Chondrocyte (in vitro differentiated cells): ENCODE measurements at places on chromosomes 2 and 18. TPM values are rescaled to one million over a fixed set of nuclear protein-coding genes. Genes with fewer than 3 reads are reported as not detected.

The GPR39 gene
- 0.20 to 0.31 TPM in 2 of 3 replicates, not detected in the other for total RNA-seq

The SERPINB3 gene
- total RNA-seq, result not detected in 3 replicates

The ST8SIA3 gene
- total RNA-seq, result not detected in 3 replicates

The DSG2 gene
- 16.1 to 45.0 TPM (median 43.7 TPM) in 3 replicates for total RNA-seq

The PSMG2 gene
- 44.4 to 48.8 TPM (median 48.7 TPM) in 3 replicates for total RNA-seq

The ADD2 gene
- 0.15 to 0.23 TPM in 2 of 3 replicates, not detected in the other for total RNA-seq

The SLC23A3 gene
- 2.0 to 2.7 TPM (median 2.4 TPM) in 3 replicates for total RNA-seq

The EPAS1 gene
- total RNA-seq, result 14.5 to 126 TPM (median 122 TPM) in 3 replicates

The EFR3B gene
- 2.1 to 6.1 TPM (median 2.4 TPM) in 3 replicates for total RNA-seq

The DCAF17 gene
- 17.6 to 22.0 TPM (median 18.3 TPM) in 3 replicates for total RNA-seq

The LRRC30 gene
- total RNA-seq, result not detected in 3 replicates

The CXCR1 gene
- total RNA-seq, result not detected in 3 replicates

The ESPNL gene
- 0.07 to 0.17 TPM (median 0.15 TPM) in 3 replicates for total RNA-seq

The GPR45 gene
- total RNA-seq, result not detected in 3 replicates

The HOXD4 gene
- total RNA-seq, result not detected in 3 replicates

DNA sequence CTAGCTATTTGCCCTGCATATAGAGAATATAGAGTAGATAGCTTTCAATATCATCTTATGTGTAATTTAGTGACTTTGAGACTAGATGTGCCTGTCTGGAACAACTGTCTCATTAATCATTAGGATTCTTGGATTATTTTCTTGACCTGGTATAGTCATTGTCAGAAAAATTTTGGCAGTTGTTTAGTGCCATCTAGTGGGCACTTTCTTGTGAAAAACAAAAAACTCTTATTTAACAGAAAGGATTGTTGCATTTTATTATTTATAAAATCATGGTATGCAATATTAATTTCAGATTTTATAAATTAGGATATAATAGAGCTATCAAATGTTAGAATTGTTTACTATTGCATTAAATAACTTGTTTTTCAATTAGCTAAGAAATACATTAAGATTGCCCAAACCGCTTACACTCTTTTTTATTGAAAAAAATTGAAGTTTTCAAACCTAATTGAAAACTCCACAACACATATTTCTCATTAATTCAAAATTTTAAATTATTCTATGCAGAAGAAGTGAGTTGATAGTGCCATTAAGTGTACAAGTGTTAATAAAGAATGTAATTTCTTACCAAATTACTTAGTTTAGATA lies 80.3 kb downstream of the DYNAP start:
- no peaks in the 10 kb centered on the region for H3K4me1 ChIP-seq
- no peak for DNase-seq
- H3K36me3 ChIP-seq, result peaks cover 3% of the 10 kb centered on the region
- no peak overlapping the region for H3K4me3 ChIP-seq
- no peak overlapping the region for H3K27ac ChIP-seq
- peaks cover 6% of the 10 kb centered on the region for H3K27me3 ChIP-seq

- H3K27ac ChIP-seq, result no peak overlapping the region
- no peak overlapping the region for H3K4me3 ChIP-seq
- no peaks in the 10 kb centered on the region for H3K27me3 ChIP-seq
- H3K36me3 ChIP-seq, result no peaks in the 10 kb centered on the region
Measured at GRCh38 chr2:22691666-22692065, 693.3 kb upstream of the KLHL29 start.

- DNase-seq, result no peak
- H3K36me3 ChIP-seq, result no peaks in the 10 kb centered on the region
- no peak overlapping the region for H3K27ac ChIP-seq
- H3K4me3 ChIP-seq, result no peak overlapping the region
Measured at GRCh38 chr2:162002623-162003235, 71.3 kb downstream of the DPP4 start.

DNA sequence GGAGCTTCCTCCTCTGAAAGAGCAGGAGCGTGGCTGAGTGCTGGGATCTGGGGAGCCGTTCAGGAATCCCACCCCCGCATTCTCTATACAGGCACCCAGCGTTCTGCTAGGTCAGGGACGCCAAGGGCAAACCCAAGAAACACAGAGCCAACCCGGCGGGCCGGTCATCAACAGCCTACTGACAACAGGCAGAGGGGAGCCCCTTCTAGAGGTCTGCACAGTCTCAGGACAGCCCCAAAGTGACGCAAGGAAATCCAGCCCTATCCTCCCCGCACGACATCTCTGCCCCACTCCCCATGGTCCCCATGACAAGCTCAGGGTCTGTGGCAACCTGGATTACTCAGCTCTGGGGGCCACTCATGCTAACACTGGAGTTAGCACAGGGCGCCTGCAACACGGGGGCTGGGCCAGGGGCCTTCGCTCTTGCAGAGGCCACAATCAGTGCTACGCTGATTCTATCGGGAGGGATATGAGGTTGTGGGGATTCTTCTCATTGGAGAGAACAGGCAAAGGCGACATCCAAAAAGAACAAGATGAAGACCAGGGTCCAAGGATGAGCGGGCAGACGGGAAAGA lies 81.6 kb downstream of the PXDN start:
- H3K27me3 ChIP-seq, result no peaks in the 10 kb centered on the region
- H3K36me3 ChIP-seq, result peaks cover 56% of the 10 kb centered on the region
- peaks cover 8% of the 10 kb centered on the region for H3K4me1 ChIP-seq
- no peak overlapping the region for H3K4me3 ChIP-seq
- no peak for DNase-seq
- H3K27ac ChIP-seq, result no peak overlapping the region

- H3K4me1 ChIP-seq, result no peaks in the 10 kb centered on the region
- no peak for DNase-seq
- no peaks in the 10 kb centered on the region for H3K27me3 ChIP-seq
Measured at GRCh38 chr18:74113711-74114110, 33.9 kb downstream of the FBXO15 start.

DNA sequence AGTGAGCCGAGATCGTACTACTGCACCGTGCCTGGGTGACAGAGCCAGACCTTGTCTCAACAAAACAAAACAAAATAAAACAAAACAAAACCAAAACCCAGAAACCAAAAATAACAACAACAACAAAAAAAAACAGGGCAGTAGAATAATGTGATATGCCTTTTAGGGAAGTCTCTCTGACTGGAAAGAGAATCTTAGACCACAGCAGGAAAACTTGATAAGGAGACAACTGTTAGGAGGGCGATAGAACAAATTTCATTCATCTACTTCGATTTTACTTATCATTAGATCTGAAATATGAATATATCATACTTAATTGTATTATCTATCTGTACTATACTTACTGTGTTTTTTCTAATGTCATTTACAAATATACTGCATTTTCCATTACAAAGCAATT lies 109.0 kb upstream of the CNTNAP5 start:
- H3K36me3 ChIP-seq, result no peaks in the 10 kb centered on the region
- peaks cover 3% of the 10 kb centered on the region for H3K27me3 ChIP-seq
- no peak for DNase-seq
- no peaks in the 10 kb centered on the region for H3K4me1 ChIP-seq

- peaks cover 41% of the 10 kb centered on the region for H3K4me1 ChIP-seq
- no peak for DNase-seq
- peak overlapping the region; percentile 93 for H3K27ac ChIP-seq
- H3K27me3 ChIP-seq, result no peaks in the 10 kb centered on the region
- H3K36me3 ChIP-seq, result no peaks in the 10 kb centered on the region
Measured at GRCh38 chr2:34105006-34105767, 506.1 kb upstream of the FAM98A start.

- DNase-seq, result no peak
- H3K4me3 ChIP-seq, result no peak overlapping the region
- H3K4me1 ChIP-seq, result peaks cover 9% of the 10 kb centered on the region
- H3K36me3 ChIP-seq, result no peaks in the 10 kb centered on the region
- peaks cover 5% of the 10 kb centered on the region for H3K27me3 ChIP-seq
Measured at GRCh38 chr2:173866874-173867618, 98.1 kb downstream of the SP3 start.

DNA sequence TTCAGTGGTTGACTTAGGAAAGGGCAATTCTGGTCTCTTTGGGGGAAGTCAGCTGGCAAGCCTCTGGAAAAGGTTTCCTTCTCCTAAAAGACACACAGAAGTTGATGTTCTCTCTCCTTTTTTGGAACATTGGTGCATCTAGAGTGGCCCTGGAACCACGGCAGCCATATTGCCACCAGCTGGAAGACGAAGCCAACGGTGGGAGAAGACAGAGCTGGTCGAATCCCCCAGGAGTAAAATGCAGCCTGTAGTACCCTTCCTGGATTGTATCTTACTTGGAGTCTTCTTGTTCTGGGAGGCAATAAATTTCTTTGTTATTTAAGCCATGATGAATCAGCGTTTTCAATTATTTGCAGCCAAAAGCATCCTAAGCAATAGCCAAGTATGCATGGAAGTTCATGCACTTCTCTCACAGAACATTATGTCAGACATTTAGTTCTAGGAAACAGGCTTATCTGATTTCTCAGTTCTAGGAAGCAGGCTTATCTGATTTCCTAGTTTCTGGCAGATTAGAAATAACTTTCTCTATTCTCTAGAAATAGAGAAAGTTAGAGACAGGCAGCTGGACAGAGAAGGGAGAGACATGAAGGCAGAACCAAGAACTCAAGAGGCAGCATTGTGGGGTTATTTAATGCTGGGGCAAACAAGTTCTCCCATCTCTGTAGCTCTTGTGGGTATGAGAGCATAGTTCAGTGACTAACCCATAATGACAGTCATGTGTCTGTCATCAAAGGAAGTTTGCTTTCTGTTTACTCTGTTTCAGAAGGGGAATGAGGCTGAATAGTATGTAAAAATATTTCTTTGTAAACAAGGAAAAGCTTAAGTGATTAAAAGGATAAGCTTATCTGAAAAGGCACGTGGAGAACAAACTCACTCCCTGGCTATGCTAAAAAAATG lies 40.5 kb upstream of the NABP1 start:
- no peak for DNase-seq
- no peaks in the 10 kb centered on the region for H3K36me3 ChIP-seq
- peaks cover 33% of the 10 kb centered on the region for H3K4me1 ChIP-seq
- H3K27me3 ChIP-seq, result no peaks in the 10 kb centered on the region
- H3K4me3 ChIP-seq, result no peak overlapping the region

GRCh38 chr2:181877181-181877664 lies 14.3 kb upstream of the ITPRID2 start:
- H3K4me3 ChIP-seq, result no peak overlapping the region
- no peaks in the 10 kb centered on the region for H3K27me3 ChIP-seq
- peaks cover 6% of the 10 kb centered on the region for H3K4me1 ChIP-seq
- H3K27ac ChIP-seq, result no peak overlapping the region
- no peaks in the 10 kb centered on the region for H3K36me3 ChIP-seq

DNA sequence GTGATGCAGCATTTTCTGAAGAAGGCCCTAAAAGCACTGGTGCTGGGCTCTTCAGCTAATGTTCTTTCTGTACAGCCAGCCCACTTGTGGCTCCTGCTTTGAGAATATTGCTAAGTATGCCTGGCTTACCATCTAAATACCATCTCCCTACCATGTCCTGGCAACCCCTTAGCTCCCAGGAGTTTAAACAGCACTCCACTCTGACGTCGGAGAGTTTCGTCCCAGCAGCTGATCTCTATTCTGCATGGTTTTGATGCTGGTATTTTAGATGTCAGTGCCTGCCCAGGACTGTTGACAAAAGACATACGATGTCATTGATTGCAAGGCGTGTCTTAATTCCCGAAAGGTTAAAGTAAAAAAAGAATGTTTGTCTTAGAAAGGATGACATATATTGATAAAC lies 47.0 kb upstream of the AFF3 start:
- peaks cover 19% of the 10 kb centered on the region for H3K4me1 ChIP-seq
- no peak overlapping the region for H3K27ac ChIP-seq
- peaks cover 6% of the 10 kb centered on the region for H3K36me3 ChIP-seq
- no peak overlapping the region for H3K4me3 ChIP-seq

GRCh38 chr2:135948141-135948540 lies 37.3 kb downstream of the DARS1 start:
- peaks cover 14% of the 10 kb centered on the region for H3K36me3 ChIP-seq
- H3K27ac ChIP-seq, result peak overlapping the region; percentile 68
- H3K4me1 ChIP-seq, result peaks cover 24% of the 10 kb centered on the region
- no peak for DNase-seq
- H3K27me3 ChIP-seq, result no peaks in the 10 kb centered on the region
- no peak overlapping the region for H3K4me3 ChIP-seq

- H3K4me3 ChIP-seq, result no peak overlapping the region
- peaks cover 3% of the 10 kb centered on the region for H3K4me1 ChIP-seq
- H3K27ac ChIP-seq, result no peak overlapping the region
- H3K36me3 ChIP-seq, result peaks cover 7% of the 10 kb centered on the region
Measured at GRCh38 chr2:238459081-238459629, 32.4 kb downstream of the ASB1 start.

- no peaks in the 10 kb centered on the region for H3K27me3 ChIP-seq
- no peak overlapping the region for H3K27ac ChIP-seq
- H3K36me3 ChIP-seq, result no peaks in the 10 kb centered on the region
- H3K4me3 ChIP-seq, result no peak overlapping the region
- H3K4me1 ChIP-seq, result peaks cover 10% of the 10 kb centered on the region
Measured at GRCh38 chr2:142756430-142756829, 121.0 kb upstream of the KYNU start.

DNA sequence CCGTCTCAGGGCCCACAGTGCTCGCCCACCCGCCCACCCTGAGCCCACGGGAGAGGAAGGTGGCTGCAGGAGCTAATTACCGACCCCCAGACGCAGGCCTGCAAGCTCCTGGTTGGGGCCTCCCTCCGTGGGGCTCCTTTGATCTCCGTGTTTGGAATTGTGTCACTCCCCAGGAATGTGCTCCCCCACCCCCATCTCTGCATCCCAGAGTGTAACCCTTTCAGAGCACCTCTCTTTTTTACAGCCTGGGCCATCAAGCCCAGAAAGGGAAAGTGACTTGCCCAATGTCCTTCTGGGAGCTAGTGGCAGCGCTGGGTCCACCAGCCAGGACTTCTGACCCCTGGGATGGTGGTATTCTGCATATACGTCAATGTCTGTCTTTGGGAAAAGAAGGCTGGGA lies 335.1 kb downstream of the CYRIA start:
- no peak overlapping the region for H3K4me3 ChIP-seq
- peaks cover 2% of the 10 kb centered on the region for H3K27me3 ChIP-seq
- no peak for DNase-seq
- H3K27ac ChIP-seq, result no peak overlapping the region
- no peaks in the 10 kb centered on the region for H3K4me1 ChIP-seq

GRCh38 chr18:31546476-31546875 lies 45.2 kb upstream of the TTR start:
- no peaks in the 10 kb centered on the region for H3K4me1 ChIP-seq
- no peak overlapping the region for H3K4me3 ChIP-seq
- DNase-seq, result no peak
- no peaks in the 10 kb centered on the region for H3K27me3 ChIP-seq
- peaks cover 19% of the 10 kb centered on the region for H3K36me3 ChIP-seq

DNA sequence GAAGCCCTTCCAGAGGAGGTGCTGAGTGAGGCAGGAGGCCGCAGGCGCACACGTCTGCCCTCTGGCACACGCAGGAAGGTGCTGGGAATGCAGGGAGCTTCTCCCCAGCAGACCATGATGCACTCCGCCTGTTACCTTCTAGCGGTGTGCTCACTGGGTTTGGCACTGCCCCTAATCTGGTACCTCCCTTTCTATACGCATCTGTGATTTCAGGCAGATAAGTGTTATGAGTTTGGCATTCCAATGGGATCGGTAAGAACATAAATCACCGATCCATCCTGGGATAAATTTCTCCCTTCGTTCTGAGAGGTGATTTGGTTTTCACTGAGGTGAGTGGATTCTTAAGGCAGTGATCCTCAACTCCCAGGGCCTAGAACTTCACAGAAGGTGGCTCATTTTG lies 34.6 kb downstream of the ODC1 start:
- no peak overlapping the region for H3K4me3 ChIP-seq
- H3K27me3 ChIP-seq, result no peaks in the 10 kb centered on the region
- H3K36me3 ChIP-seq, result peaks cover 2% of the 10 kb centered on the region
- no peak overlapping the region for H3K27ac ChIP-seq
- H3K4me1 ChIP-seq, result peaks cover 12% of the 10 kb centered on the region
